Stimulated activated effector memory CD8-positive, alpha-beta T cell treated with anti-CD3 and anti-CD28 coated beads, Interleukin-12 subunit alpha, Interleukin-12 subunit beta, amount 100 ng/mL, for 72 hours (primary cell): ENCODE measurements at places on chromosomes 3 and 15.

- DNase-seq, result no peak
Observed at GRCh38 chr3:140753865-140754754, 76.2 kb downstream of the TRIM42 start.

DNA sequence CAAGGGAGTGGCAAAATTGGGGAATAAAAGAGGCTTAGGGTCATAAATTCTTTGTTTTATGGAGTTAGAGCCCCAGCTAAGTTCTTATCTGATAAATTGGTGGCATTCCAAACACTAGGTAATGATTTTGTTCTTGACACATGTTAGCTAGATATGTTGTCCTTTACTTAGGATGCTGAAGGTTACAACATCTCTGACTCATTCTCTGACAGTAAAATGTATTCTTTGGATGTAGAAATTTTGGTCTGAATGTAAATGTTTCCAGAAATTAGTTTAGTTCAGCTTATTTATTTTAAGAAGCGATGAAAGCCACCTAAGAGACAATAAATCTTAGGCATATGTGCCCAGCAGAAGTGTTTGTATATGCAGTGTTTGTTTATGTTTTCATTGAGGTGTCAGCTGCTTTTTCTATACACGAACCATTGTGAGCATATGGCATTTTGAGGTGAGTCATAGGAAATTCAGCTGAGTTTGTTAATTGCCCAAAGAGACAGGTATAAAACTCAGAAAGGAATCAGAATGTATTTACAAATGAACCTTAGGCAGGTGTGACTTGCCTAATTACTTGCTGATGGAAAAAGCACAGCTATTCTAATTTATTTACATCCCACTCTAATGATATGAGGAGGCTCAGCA, 247.7 kb downstream of the AGBL1 start:
- DNase-seq, result no peak

DNA sequence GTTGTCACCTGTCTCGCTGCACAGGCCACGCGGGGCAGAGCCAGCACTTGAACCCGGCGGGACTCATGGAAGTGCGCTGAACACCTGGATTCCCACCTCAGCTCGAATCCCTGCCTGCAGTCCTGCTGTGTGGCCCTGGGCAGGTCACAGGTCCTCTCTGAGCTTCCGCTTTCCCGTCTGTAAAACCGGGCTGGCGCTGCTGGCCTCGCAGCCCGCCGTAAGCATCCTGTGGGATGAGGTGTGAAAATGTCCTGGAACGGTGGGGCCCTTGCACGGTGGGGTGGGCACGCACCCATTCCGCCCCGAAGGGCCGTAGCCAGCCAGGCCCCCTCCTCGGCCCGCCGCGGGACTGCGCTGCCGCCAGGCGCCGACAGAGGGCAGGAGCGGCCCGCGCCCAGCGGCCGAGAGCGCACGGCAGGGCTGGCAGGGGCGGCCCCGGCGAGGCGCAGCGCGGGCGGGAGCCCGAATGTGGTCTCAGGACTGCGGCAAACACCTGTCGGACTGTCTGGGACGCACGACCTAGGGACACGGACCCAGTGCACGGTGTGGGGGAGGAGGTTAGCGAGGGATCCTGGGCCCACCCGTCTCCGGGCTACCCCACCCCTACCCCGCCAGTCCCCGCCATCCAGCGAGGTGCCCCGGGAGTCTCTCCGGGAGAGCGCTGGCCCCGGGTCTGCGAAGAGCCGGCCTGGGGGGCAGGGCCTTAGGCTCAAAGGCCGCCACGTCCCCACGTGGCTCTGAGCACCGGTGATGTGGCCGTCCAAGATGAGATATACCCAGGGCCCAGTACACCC, 40.4 kb downstream of the DNAJB8 start:
- DNase-seq, result peak; percentile 84

DNA sequence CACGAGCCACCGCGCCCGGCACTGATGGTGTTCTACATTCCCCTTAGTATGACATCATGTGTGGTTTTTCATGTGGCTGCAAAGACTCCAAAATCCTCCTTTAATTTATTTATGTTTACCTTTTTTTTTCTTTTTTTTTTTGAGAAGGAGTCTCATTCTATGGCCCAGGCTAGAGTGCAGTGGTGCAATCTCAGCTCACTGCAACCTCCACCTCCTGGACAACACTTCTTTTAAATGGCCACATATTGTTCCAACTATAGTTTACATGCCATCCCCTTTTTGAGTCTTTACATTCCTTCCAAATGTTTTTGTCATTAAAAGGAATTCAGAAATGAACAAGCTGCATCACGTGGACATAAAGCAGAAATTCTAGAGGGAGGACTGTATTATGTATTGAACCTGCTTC, 10.3 kb upstream of the CDV3 start:
- no peak for DNase-seq

DNA sequence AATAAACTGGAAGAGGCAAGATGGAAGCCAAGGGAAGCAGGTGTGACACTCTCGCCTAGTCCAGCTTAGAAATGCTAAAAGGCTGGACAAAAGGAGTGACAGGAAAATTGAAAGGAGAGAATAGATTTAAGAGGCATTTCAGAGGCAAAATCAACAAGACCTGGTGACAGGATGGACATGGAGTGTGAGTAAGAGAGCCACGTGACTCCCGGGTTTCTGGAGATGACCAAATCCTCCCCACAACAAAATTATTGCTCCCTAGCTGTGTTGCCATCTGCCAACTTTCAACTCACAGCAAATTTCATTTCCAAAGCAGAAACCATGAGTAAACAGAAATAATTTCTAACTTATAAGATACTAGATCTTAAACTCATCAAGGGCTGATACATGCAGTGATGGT, 52.6 kb downstream of the MTHFS start:
- no peak for DNase-seq

- DNase-seq, result no peak
Observed at GRCh38 chr3:47950453-47951169, 65.6 kb downstream of the MAP4 start.

GRCh38 chr3:194772241-194773000, 86.7 kb downstream of the FAM43A start:
- DNase-seq, result no peak

GRCh38 chr15:37792351-37792750, 142.1 kb upstream of the TMCO5A start:
- no peak for DNase-seq

GRCh38 chr3:135000465-135000864, 205.4 kb downstream of the EPHB1 start:
- DNase-seq, result no peak

DNA sequence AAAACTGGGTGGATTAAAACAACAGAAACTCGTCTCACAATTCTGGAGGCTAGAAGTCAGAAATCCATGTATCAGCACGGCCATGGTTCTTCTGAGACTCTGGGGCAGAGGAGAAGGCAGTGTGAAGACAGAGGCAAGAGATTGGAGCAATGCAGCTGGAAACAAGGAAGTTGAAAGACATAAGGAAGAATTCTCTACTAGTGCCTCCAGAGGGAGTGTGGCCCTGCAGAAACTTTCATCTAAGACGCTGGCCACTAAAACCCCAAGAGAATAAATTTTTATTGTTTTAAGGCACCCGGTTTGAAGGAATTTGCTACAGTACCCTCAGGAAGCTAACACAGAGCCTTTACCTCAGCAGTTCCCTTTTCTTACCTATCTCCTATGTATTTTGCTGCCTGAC, 1012.2 kb upstream of the CADM2 start:
- no peak for DNase-seq

DNA sequence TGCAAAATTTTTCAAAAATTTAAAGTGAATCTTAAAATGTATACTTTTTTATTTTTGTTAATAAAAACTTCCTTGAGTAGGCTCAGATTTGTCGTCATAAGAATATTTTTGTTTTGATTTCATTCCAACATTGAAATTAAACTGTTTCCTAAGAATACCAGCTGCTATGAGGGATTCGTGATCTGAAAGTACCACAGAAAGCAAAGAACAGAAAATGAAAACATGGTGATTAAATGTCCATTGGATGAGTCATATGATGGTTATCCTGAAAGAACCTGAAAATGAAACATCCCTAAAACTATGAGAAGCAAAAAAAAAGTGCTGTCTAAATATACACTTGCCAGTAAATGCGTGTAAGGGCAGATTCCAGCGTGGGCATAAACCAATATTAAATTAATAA, 143.8 kb downstream of the GMNC start:
- DNase-seq, result no peak

- DNase-seq, result no peak
Observed at GRCh38 chr3:69326855-69327300, 59.0 kb downstream of the FRMD4B start.

DNA sequence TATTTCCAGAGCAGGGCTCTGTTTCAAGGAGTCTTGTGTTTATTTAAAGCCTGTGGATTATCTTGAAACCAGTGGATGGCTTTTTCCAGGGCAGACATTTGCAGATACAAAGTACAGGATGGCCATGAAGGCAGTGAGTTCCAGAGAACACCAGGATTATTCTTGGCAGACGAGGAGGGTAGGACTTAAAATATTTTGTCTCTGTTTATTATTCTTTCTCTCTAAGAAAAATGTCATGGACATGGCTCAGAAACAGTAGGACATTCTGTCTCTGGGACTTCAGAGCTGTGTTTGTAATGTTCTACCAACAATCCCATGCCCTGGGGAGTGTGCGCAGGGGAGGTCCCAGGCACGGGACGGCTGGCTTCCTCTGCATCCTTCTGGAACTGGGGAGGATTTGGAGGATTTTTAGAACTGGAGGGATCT, 125.9 kb downstream of the ATP10A start:
- no peak for DNase-seq

GRCh38 chr15:70185251-70185711, 87.6 kb upstream of the TLE3 start:
- no peak for DNase-seq

GRCh38 chr15:83063551-83063950, 3.5 kb downstream of the BTBD1 start:
- no peak for DNase-seq

GRCh38 chr15:63481105-63481810, 23.1 kb upstream of the USP3 start:
- DNase-seq, result no peak

DNA sequence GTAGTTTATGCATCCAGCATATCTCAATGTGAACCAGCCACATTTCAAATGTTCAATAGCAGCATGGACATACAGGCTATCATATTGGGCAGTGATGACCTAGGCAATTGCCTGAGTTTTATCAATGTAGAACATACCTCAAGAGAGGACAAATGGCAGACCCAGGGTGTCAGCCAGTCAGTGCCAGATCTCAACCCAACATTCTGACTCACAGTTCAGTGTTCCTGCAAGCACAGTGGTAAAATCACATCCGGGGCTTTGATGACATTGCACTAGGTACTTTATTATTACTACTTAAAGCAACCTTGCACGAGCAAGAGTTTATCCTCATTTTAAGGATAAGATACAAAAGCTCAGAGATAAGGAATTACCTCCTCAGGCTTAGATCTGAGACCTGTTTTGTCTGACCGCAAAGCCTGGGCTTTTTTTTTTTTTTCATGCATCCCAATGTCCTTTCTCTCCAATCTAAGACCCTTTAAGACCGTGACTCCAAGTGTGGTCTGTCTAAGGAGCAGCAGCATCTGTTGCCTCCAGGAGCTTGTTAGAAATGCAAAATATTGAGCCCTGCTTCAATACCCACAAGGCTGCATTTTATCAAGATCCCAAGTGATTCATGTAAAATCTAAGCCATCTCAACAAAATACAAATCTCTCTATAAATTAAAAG, 60.1 kb downstream of the SLC12A1 start:
- DNase-seq, result no peak

GRCh38 chr3:112779011-112779410, 67.7 kb downstream of the CD200R1L start:
- no peak for DNase-seq

GRCh38 chr3:119294696-119295671, 801 bp downstream of the ARHGAP31 start:
- peak; percentile 22 for DNase-seq

- no peak for DNase-seq
Observed at GRCh38 chr3:113981803-113982202, 34.0 kb downstream of the ZDHHC23 start.

DNA sequence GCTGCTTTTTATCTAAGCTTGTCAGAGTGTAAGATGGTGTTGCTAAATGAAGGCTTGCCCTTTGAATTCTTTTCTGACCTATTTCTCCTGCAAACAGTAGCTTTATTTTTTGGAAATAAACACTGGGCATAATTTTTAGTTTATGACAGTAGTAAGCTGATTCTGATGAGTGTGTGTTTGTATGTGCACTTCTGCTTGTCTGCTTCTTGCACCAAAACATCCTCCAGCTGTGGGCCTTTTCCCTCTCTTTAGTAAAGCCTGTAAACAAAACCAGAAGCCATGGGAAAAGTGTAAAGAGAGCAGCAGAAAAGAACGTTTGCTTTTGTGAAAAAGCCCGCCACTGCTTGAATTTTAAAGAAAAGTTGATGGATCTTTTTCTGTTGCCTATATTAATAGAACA, 136.4 kb upstream of the IL12A start:
- DNase-seq, result no peak

DNA sequence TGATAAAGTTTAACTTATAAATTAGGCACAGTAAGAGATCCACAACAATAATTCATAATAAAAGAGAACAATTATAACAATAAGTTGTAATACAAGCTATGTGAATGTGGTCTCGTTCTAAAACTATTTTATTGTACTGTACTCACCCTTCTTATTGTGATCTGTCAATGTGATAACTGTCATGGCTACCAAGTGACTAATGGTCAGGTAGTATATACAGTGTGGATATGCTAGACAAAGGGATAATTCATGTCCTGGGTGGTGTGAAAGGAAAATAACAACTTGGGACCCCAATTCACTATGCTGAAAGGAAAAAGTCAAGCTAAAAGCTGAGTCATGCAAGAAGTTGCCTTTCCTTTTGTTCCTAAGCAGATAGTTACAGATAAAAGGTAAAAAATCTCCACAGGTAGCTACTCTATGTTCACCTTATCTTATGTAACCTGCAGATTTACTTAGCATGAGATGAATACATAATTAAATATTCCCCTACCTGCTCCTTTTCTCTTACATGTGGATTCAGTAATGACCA, 10.7 kb upstream of the CYP8B1 start:
- no peak for DNase-seq

DNA sequence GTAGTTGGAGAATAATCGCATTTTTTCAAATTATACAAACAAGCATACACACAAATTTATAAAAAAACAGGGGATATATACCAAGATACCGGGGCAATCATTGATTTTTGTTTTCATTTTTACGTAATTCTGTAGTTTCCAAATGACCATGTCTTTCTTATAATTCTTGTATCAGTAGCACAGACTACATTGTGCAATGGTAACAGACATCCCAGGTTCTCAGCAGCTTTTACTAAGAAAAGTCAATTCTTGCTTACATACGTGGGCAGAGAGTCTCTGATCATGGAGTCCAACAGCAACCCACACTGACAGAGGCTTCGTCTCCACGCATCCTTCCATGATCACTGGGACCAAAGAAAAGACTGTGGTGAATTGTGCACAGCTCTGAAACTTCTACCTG, 441.3 kb downstream of the TBL1XR1 start:
- no peak for DNase-seq
